ENCODE measurements at places on chromosomes 13 and 19.

DNA sequence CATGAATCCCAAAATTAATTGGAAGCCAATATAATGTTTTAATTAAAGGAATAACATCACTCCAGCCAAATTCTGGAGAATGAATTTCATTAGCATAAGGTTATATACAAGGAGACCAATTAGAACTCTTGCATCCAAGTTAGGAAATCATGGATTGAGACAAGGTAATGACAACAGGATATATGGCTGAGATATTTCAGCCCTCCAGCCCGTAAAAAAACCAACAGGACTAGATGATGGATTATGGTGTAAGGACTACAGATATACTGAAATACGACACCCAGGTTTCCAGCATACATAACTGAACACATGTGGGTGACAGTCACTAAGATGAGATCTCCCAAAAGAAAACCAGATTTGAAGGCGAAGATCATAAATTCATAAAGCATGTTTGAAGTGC lies 56.5 kb downstream of the TSC22D1 start:
- no peak for DNase-seq

GRCh38 chr13:27336014-27336673 lies 65.5 kb downstream of the RASL11A start:
- DNase-seq, result peak; percentile 70

DNA sequence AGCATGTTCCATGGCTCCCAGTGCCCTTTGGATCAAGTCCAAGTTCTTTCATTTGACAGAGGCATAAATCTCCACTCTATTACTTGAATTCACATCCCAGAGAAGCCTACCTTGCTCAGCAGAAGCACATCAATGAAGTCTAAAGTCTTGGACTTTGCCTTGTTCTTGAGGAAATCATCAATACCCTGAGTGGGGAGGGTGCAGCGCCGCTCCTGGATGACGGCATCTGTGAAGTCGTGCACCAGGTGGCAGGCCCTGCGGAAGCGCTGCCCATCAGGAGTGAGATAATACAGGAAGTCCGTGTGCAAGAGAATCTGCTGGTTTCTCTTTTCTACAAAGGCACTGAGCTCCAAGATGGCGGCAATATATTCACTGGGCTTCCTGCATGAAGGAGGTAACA lies 10.6 kb downstream of the CYP4F11 start:
- no peak for DNase-seq

DNA sequence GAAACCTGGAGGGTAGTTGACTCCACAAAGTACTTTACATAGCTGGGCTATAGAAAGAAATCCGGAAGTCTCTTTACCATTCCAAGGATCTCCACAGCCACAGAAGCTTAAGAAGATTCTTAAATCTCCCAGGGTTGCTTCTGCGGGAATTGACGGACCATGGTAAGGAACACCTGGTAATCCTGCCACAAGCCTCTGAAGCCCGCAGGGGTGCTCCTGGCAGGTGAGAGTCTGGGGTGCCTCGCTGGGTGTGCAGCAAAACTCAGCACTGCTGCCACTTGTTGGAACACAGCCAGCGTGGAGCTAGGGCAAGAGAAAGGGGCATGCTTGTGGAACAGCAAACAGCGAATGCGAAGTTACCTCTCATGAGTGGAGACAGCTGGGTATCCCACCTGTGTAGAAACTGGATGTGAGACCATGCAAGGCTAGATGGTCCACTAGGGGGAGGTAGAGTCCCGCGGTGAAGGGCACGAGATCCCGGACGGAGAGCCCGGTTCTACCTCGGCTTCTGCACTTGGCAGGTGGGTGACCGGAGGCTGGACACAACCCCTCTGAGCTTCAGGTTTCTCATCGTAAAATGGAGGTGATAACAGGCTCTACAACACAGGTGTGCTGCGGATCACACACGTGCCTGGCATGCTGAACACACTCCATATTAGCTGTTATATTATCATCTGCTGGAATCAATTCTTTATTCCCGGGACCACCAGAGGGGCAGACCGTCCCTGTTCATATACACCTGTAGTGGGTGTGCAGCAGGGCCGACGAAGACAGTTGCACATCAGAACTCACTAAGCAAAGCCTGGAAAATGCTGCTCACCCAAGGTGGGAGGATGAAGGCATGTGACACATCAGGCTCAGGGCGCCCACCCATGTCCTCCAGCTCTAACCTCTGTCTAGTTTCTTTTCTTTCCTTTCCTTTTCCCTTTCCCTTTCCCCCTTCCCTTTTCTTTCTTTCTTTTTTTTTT lies 24.1 kb upstream of the UBAC2 start:
- peak; percentile 57 for DNase-seq

- DNase-seq, result peak; percentile 90
Observed at GRCh38 chr19:44745341-44745831, 3.1 kb upstream of the BCL3 start.

GRCh38 chr13:47114030-47114429 lies 217.2 kb upstream of the HTR2A start:
- DNase-seq, result peak; percentile 50

DNA sequence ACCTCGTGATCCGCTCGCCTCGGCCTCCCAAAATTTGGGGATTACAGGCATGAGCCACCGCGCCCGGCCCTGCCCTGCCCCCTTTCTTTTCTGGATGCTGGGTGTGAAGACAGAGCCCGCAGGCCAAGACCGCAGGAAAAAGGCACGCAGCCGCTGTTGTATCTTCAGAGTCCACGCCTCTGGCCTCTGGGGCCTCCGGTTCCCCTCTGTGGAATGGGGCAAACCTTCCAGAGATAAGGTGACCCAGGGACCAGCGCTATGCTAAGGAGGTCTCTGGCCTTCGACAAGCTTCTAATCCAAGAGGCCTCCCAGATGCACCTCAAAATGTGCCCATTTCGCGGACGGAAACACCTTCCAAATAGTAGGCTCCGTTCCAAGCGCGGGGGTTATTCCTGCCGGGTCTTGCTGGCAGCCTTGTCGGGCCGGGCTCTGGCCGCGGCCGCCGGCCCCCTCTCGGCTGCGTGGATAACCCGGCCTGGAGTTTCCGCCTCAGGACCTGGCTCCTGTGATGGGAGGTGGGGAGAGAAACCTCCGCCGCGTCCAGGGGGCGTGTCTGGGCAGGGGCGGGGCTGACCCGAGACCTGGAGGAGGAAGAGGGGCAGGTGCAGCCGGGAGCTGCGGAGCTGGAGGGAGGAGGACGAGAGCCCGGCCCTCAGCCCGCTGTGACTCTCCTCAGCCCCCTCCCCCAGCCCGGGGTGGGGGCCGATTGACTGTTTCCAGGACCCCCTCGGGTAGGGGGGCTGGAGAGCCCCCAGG lies 13.1 kb downstream of the TJP3 start:
- DNase-seq, result peak; percentile 82

- no peak for DNase-seq
Observed at GRCh38 chr13:102090532-102090931, 311.3 kb downstream of the FGF14 start.

GRCh38 chr19:45821103-45821521 lies 6.0 kb upstream of the RSPH6A start:
- DNase-seq, result no peak

- DNase-seq, result no peak
Observed at GRCh38 chr13:113468472-113469201, 15.3 kb upstream of the ADPRHL1 start.

DNA sequence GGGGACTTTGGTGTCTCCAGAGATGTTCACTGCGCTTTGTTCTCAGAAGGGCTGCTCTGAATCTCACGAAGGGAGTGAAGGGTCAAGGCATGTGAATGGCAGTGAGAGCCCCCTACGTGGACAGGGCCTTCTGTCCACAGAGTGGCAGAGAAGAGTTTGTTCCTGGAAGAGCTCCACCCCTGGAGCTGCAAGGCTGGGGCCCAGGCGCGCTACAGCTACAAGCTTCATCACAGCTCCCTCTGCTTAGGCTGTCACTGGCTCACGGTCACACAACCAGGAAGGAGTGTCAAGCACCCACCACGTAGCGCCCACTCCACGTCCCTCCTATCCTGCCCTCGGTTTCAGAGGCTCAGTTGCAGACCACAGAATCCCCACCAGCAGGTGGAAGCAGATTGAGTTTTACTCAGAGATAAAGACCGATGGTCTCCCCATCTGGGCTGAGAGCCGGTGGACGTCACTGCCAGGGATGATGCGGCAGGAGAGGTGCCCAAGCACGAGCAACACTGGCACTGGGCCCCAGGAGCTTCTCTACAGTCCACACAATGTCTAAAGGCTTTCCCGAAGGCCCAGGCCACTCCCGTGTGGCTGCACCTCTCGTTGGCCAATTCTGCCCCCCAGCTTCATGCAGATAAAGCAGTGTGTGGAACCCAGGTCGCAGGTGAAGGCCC lies 23.0 kb upstream of the TFDP1 start:
- no peak for DNase-seq

DNA sequence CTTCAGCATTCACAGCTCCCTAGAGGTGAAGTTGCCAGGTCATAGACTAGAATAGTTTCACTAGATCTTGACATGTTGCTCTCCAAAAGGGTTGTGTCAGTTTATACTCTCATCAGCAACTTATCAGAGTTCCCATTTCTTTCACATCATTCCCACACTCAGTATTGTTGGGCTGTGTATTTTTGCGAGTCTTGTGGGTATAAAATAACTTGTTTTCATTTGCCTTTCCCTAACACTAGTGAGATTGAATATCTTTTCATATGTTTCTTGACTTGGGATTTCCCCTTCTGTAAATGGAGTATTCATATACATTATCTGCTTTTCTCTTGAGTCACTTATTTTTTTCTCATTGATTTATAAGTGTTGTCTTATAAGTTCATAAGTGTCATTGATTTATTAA lies 55.2 kb upstream of the GPR183 start:
- no peak for DNase-seq

DNA sequence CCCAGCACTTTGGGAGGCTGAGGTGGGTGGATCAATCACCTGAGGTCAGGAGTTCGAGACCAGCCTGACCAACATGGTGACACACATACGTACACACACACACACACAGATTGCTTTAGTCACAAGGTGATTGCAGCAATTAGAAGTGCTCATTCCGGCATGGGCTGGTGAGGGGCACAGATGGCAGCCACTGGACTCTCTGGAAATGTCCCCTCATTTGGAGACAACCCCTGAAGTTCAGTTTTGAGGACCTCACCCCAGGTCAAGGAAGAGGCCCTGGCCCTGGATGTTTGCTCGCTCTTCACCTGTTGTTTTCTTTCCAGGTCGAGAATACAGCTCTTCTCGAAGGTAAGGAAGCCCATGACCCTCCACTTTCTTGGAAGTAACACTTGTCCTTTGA lies 6.1 kb downstream of the ZNF296 start:
- no peak for DNase-seq

GRCh38 chr13:98171900-98172589 lies 5.0 kb downstream of the RNF113B start:
- DNase-seq, result peak; percentile 54

DNA sequence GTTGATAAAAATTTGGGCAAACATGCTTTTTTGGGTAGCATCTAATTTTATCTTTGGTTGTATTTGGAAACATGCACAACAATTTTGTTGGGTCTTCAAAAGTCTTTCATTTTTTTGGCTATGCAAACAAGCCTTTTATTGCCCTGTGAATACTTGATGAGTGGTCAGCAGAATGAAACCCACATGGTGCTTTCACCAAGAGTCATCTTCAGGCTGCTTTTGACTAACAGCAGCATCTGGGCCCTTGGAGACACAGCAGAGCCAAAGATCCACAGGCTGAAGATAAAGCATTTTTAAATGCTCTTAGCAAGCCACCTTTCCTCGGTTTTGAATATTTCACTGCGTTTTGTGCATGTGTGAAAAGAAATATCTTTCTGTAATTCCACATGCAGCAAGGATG lies 154.9 kb downstream of the FGF9 start:
- no peak for DNase-seq

DNA sequence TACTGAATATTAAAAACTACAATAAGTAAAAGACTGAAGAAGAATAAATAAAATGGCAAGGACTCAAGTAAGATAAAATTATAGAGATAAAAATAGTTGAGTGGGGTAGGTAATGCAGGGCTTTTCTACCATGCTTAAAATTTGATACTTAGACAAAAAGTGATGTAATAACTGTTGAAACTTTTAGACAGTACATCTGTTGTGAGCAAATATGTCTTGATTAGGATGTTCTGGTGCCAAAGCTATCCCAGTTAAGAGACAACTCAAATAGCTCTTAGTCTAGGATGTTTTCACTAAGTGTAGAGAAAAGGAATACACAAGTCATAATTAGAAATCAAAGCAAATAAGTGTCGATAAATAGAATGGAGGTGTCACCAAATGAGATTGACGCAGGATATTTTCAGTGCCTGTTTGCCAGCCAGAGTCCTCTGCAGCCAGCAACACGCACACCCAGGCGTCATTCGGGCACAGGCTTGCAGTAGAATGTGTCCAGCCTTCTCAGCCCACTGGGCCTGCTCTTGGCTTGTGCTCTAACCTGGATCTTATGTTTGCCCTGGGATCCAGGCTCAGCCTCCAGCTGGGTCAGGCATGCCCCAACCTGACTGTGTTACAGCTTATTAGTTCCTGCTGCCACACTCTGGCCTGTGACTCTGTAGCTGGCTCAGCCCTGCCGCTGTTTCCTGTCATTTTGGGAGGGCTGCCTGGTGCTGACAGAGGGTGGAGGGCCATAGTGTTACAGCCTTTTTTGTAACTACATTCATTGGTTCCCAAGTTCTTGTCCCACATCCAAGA lies 766.2 kb downstream of the PCDH17 start:
- DNase-seq, result no peak

DNA sequence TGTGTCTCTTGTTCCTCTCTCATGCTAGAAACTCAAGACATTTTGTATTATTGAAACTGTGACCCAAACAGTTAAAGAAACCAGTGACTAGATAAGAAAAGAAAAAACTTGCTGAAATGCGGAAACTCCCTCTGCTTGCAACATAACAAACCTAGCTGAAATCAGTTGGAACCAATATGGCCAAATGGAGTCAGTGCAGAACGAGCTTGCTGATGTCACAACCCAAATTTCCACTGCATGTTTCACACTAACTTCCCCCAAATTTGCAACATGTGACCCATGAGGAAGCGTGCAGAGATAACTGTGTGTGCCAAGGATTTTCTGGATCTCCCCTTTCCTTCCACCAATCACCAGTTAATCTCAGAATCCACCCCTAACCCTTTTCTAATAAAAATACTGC lies 208.0 kb downstream of the DLEU7 start:
- peak; percentile 49 for DNase-seq

DNA sequence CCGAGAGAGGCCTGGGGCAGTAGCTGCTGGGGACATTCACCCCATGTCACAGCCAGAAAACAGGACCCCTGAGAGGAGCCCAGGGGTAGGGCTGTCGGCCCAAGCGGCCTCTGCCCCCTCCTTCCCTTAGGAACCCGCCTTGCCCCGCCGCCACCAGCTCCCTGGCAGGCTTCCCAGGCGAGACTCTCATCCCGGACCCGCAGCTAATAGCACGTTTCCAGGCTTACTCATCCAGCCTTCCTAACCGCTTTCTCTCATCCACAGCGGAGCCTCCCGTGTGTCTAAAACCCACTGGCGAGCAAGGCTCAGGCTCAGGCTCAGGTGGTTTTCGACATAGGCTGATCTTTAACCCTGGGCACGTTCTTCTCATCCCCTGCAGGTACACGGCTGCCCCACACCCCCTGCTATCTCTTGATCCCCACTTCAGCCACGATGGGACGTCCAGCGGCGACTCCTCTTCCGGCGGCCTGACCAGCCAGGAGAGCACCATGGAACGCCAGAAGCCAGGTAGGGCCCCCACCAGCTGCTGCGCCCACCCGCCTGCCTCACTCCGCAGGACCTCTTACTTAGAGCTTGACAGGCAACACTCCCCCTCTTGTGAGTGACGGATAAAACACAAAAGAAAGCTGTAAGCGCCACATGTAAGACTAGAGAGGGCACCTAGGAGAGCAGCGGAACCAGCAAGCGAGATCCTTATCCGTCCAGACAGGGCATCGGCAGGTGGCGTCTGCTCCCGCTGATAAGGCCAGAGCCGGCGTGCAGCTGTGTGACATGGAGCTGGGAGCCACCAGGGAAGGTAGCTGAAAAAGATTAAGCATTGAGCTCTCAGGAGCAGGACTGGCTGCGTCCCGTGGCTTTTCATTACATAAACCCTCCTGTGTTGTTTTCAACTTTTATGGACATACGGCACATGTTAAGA lies 71.3 kb downstream of the DPF1 start:
- no peak for DNase-seq

Data from mesenchymal stem cell (in vitro differentiated cells and primary cell).